Right renal pelvis (tissue), 4 donors: ENCODE measurements at places on chromosomes 7 and 10. TPM values are rescaled to one million over a fixed set of nuclear protein-coding genes. Genes with fewer than 3 reads are reported as not detected.

DNA sequence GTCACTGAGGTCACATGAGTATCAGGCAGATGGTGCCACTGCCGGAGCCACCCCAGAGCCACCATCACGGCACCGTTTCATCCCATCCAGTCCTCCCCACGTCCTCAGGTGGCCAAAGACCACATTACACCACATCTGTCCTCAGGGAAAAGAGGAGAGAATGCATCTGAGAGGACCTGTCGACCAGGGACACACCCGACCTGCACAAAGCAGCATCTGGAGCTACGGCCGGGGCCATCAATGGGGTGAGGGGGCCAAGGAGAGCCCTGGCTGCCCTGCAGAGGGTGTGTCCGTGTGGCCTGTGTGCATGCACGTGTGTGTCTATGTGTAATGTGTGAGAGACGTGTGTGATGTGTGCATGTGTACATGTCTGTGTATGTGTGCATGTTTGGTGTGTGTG is 480.6 kb downstream of the DNAJB6 start:
- DNase-seq = no peak

DNA sequence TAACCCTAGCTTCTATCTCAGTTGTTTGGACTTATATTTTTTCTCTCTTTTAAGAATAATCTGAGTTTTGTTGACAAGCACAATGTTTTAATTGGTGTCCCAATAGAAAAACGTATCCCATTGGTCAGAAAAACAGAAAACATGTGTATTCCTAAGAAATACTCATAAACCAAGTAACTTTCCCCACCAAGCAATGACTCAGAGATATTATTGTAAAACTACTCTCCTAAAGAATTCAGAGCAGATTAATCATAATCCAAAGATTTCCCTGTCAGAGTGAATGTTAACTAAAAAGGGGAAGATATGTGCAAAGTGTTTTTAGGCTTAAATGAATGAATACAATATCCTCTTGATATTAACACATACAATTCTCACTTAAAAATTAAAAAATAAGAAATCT is 29.4 kb upstream of the MBL2 start:
- no peak for DNase-seq

DNA sequence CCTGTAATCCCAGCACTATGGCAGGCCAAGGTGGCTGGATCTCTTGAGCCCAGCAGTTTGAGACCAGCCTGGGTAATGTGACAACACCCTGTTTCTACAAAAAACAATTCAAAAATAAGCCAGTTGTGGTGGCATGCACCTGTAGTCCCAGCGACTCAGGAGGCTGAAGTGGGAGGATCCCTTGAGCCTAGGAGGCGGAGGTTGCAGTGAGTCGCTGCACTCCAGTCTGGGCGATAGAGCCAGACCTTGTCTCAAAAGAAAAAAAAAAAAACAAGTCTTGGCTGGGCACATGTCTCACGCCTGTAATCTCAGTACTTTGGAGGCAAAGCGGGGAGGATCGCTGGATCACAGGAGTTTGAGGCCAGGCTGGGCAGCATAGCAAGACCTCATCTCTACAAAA is 74.6 kb upstream of the PDSS1 start:
- DNase-seq = no peak

HTRA1 gene
- 204 TPM for polyA plus RNA-seq

MNX1 gene
- polyA plus RNA-seq = not detected

- DNase-seq = no peak
These were observed 30.3 kb downstream of the ARID5B start for GRCh38 chr10:61931620-61932332.

GRCh38 chr7:147245274-147245673 is 1128.7 kb downstream of the CNTNAP2 start:
- DNase-seq = no peak

GRCh38 chr10:124224331-124225028 is 131.1 kb upstream of the CHST15 start:
- no peak for DNase-seq

DNA sequence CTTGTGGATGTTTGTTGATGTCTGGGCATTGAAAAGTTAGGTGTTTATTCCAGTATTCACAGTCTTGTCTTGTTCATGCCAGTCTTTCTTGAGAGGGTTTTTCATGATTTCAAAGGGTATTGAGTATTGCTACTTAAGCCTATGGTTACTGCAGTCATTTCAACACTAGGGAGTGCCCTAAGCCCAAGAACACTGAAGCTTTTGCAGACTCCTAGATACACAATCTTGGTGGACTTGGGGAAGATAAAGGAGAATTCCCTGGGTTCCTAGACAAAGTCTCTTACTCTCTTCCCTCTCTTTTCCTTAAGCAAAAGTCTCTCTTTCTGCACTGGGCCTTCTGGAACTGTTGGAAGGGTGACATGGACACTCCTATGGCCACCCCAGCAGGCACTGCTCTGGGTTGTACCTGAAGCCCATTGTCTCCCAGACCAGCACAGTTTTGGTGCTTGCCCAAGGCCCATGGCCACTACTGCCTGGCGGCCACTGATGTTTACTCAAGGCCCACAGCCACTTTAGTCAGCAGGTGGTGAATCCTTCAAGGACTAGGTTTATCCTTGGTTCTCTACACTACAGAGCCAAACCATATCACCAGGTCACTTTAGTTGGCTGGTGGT is 24.9 kb downstream of the SAMD9 start:
- no peak for DNase-seq

DNA sequence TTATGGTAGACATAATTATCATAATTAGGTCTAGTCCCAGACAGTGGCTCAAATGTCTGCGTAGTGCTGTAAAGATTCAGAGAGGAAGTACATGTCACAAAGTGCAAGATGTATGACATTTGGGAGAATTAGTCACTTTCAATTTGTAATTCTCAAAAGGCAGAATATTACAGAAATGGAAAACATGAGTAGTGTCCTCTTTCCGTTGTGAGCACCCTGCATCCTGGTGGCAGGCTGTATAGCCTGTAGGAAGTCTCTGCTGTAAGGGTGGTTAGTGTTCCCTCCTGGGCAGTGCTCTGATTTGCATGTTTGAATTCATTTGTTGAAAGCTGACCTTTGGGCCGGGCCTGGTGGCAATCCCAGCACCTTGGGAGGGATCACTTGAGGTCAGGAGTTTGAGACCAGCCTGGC is 17.0 kb downstream of the CDK14 start:
- no peak for DNase-seq

GRCh38 chr7:123120286-123120685 is 79.5 kb downstream of the SLC13A1 start:
- no peak for DNase-seq

DNA sequence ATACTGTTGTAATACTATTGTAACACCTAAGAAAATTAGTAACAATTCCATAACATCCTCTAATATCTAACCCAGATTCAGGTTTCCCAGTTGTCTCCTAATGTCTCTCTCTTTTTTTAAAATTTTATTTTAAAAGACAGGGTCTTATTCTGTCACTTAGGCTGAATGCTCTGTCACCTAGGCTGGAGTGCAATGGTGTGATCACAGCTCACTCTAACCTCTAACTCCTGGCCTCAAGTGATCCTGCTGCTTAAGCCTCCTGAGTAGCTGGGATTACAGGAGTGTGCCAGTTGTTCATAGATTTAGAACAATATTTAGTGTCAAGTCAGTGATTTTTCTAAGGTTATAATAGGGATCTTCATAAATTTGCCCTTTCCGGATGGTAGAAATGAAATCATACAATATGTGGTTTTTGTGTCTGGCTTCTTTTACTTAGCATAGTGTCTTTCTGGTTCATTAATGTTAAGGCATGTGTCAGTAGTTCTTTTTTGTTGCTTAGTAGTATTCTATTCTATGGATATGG is 14.7 kb downstream of the RALA start:
- no peak for DNase-seq

DNA sequence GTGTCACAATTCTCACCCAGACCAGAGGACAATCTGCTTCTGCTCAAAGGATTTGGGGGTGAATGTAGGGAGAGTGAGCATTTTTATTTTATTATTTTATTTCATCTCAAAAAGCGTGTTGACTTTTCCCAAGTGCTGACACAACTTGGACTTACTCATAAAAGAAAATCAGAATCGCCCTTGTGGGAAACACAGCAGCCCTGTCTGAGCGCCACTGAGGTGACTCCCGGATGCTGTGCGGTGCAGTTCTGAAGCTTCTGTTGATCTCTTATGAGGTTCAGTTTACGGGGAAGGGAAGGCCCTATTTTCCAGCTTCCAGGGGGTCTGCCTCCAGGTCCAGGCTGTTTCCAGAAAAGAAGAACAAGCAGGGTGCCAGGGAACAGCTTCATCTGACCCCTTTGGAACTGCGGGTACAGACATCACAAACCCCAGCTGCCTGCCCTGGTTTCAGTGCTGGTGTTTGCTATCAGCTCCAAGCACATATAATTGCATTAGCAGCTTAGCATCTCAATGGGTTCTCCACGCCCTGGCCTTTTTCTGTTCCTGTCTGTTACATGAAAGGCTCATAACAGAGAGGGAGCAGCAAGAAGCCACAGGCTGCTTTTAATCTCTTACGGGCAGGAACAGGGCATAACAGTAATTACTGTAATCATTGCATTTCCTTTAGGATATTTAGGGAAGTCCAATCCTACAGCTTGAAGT is 52.4 kb downstream of the PARP12 start:
- no peak for DNase-seq

LRRC18 gene
- 0.13 TPM for polyA plus RNA-seq

SUN3 gene
- not detected for polyA plus RNA-seq

- no peak for DNase-seq
These were observed 483.0 kb downstream of the MAGI2 start for GRCh38 chr7:78970440-78970916.

DNA sequence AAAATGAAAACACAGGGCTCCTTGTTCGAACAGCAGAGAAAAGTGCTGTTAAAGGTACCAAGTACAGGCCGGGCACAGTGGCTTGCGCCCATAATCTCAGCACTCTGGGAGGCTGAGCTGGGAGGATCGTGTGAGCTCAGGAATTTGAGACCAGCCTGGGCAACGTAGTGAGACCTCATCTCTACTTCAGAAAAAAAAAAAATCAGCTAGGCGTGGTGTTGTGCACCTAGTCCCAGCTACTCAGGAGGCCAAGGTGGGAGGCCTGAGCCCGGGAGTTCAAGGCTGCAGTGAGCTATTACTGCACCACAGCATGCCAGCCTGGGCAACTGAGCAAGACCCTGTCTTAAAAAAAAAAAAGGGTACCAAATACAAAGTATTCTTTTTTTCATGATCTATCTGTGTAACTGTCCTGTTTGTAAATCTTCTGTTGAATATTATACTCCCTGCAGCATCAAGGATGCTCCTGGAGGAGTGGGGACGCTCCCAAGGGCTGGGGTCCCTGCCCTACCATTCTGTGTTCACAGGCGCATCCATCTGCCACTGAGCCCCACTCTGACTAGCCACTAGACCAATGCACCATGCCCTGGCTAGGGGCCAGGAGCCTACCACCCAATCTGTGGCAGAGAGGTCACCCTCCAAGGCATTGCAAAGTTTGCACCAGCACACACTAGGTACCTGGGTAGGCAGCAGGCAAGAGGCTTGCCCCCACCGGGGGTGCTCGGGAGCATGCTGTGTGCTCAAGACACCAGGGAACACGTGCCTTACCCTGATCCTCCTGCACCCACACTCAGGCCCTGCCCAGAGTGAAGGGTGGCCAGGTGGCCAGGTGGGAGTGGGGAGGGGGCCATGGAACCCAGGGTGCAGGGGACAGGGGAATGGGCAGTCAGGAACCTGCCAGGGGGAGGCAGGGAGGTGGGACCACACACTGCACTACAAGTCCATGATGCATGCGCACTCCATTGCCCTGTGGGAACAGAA is 67.3 kb upstream of the KMT2C start:
- no peak for DNase-seq

- no peak for DNase-seq
These were observed 23.2 kb downstream of the TPK1 start for GRCh38 chr7:144812379-144813283.

MRLN gene
- polyA plus RNA-seq = 0.48 TPM

FZD1 gene
- 73.7 TPM for polyA plus RNA-seq

DNA sequence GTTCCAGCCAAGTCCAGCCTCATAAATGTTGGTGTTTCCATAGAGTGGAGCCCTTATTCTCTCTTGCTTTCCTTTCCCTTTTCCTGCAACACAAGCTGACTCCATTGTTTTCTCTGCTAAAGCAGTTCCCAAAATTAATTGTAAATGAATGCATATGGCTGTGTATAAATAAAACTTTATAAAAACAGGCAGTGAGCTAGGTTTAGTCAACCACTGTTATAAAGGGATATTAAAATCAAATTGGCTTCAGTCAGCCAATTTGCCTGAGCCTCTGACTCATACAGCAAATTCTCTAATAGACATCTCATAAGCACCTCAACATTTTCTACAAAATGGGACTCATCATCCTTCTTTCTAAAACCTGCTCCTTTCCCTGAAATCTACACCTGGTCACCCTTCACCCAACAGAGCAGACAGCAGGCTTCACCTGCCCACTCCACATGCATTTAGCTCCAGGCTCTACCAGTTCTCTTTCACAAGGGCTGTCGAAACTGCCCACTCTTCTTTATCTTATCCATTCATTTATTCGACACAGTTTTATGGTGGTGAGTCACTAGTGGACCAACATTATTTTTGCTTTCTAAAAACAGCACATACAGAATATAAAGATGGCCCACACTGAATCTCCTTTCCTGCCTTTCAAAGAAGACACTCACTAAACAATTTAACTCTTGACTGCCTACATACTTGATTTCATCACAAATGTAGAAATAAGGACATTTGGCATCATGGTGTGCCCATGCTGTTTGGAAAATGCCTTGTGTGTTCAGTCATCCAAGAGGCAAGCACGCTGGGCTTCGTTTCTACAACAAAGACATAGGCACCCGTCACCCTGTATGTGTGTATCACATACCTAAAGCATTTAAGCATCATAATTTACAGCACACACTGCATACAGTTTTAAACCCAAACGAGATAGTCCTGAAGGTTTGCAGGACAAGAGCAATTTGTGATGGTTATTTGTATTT is 74.6 kb upstream of the C7orf33 start:
- DNase-seq = no peak

- no peak for DNase-seq
These were observed 29.3 kb downstream of the RHOBTB1 start for GRCh38 chr10:60914690-60915141.

SYT15B gene
- 2.1 TPM for polyA plus RNA-seq

MRPL43 gene
- 135 TPM for polyA plus RNA-seq

DNA sequence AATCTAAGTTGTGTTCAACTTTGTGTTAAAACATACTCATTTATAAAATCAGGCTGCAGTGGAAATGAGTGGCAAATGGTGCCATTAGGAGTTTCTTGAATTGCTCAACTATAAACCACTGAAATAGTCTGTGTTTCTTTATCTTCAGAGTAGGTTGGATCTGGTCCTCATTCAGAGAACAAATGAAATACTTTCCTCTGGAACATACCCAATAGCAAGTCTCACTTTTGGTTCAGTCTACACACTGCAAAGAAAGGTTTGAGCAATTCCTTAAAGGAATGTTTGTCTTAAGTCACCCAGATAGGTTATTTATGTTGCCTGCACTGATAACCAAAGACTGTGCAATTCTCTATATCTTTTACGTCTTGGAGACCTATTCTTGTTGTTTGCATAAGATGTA is 62.5 kb downstream of the ABCB4 start:
- DNase-seq = no peak

DNA sequence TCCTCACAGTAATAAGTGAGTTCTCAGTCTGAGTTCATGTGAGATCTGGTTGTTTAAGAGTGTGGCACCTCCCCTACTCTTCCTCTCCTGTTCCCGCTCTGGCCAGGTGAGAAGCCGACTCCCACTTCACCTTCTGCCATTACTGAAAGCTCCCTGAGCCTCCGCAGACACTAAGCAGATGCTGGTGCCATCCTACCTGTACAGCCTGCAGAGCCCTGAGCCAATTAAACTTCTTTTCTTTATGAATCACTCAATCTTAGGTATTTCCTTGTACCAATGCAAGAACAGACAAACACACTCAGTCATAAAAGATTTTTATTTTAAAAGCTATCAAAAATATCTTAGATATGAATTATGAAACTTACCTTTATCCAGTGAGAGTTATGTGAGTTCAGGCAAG is 39.5 kb upstream of the PFKP start:
- no peak for DNase-seq

- no peak for DNase-seq
These were observed 22.5 kb upstream of the DDC start for GRCh38 chr7:50587737-50588136.
